Ascending aorta (tissue), 2 donors: ENCODE measurements at places on chromosomes 16 and 17. TPM values are rescaled to one million over a fixed set of nuclear protein-coding genes. Genes with fewer than 3 reads are reported as not detected.
A peak's percentile ranks its signal among the peaks of the same experiment; 100 is the strongest.

The TSPOAP1 gene
- total RNA-seq = 22.4 TPM

DNA sequence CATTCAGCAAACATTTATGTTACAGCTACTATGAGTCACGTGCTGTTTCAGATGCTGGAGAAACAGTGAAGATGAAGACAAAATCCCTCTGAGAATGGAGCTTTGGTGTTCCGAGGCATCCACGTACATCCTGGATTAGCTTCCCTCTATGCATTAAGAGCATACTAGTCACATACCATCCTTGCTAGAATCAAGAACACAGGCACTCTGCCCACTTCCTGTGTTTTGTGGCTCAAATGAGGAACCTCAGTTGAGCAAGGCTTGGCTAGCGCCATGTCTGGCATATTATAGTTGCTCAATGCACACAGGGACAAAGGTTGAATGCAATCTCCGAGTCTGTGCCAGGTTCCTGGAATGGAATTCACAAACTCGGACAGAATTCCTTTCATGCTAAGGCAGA is 297.5 kb downstream of the XYLT1 start:
- no peaks in the 10 kb centered on the region for H3K4me1 ChIP-seq
- H3K27ac ChIP-seq = no peak overlapping the region
- H3K27me3 ChIP-seq = no peaks in the 10 kb centered on the region

DNA sequence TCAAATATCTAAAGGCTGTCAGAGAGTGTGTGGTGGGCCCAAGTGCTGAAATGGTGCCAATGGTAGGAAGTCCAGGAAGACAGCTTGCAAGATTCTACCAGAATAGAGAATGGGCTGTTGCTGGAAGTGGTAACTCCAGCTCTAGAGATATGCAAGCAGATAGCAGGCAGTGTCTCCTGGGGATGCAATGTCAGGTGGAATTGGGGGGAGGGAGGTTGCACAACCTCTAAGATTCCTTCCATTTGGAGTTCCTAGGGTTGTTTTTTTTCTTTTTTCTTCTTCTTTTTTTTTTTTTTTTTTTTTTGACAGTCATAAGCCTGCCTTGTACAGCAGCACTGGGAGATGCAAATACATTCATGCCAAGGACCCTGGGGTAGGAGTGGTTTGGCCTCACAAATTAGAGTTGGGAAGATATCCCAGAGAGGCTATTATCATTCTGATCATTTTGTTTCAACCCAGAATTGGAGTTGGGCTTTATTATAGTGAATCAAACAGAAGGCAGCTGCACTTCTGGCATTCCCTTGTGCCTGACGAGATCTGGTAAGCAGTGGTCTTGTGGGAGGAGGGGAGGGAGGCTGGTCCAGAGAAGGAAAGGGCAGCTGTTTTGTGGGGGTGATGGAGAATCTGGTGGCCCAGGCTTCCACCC is 51.1 kb downstream of the SLC6A2 start:
- no peaks in the 10 kb centered on the region for H3K36me3 ChIP-seq
- H3K27ac ChIP-seq = no peak overlapping the region
- DNase-seq = no peak
- H3K4me3 ChIP-seq = no peak overlapping the region
- H3K4me1 ChIP-seq = no peaks in the 10 kb centered on the region

The DNASE1L2 gene
- total RNA-seq = not detected

GRCh38 chr16:56669005-56669839 is at the start of gene MT1H:
MT1H (plus strand) TSS chr16:56669814; CDS start chr16:56669885, 71 bp downstream.
- no peaks in the 10 kb centered on the region for H3K27me3 ChIP-seq
- H3K4me3 ChIP-seq = no peak within 1 kb of the TSS
- no peaks in the 10 kb centered on the region for H3K36me3 ChIP-seq

- no peaks in the 10 kb centered on the region for H3K4me1 ChIP-seq
- H3K4me3 ChIP-seq = no peak overlapping the region
- peak; percentile 43 for DNase-seq
- peaks cover 63% of the 10 kb centered on the region for H3K36me3 ChIP-seq
These were observed 14.9 kb downstream of the SNN start for GRCh38 chr16:11683145-11683544.
